ENCODE measurements at places on chromosomes 5 and 9. TPM values are rescaled to one million over a fixed set of nuclear protein-coding genes. Genes with fewer than 3 reads are reported as not detected.

DNA sequence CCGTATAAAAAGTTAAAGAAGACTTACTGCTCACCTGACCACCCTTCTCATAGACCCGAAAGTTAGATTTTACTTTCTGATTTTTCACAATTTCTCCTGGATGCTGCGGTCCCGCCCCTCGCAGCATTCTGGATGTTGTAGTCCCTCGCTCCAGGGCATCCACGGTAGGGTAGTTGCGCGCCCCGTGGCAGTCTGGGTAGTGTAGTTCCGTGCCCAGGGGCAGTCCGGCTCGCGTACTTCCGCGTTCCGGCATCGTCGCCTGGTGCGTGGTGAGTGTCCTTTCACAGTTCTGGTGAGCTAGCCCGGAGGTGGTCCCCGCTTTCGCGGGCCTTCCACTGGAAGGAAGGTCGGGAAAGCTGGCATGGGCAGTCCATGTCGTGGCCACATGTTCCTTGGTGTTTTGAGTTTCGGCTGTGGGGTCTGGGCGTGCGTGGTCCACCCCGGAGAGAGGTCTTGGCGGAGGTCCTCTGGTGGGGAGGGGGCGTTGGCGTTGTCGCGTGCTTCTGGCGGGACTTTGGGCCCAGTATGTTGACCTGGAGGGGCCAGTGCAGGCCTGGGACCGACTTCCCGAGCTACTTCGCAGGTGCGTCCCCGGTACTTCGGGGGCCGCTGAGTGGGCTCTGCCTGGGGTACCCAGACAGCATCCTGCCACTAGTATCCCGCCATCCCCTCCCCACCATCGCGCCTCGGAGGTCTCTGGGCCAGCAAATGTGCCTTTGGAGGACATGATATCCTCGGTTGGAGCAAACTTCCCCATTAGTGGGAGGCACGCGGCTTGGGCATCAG, at the start of gene ZNF169:
Gene ZNF169, plus strand, starts transcription at position 222 of the 786 bp plus-strand sequence. CDS start 19,515 bp downstream, outside the sequence.
- peak; percentile 92 for DNase-seq

DNA sequence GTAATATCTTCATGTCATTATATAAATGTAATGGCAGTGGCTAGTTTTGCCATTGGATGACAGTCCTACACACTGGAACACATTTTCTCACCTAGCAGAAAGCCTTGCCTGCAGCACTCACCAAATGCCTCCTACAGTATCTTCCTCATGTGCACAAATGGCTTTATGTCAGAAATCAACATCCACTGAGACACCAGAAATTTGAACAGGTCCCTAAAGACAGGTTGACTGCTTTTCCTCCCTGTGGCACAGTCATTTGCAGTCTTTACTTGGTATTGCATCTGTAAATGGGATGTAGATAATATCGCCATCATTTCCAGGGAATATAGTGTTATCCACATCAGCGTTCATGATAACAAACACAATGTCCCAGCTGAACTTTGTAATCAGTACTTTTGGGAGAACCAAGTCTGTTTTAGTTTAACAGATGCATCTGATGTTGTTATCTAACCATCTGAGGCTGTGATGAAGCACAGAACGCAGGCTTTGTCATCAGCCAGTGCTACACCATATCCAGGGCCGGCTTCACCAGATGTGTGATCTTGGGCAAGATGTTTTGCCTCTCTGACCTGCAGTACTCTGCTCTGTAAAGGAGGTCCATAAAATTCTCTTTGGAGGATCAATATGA, 83.9 kb upstream of the TAS2R1 start:
- no peak for DNase-seq

- DNase-seq, result no peak
These were observed 78.1 kb downstream of the CEMIP2 start for GRCh38 chr9:71690063-71690688.

The IFNK gene
- not detected for total RNA-seq

- DNase-seq, result no peak
These were observed 65.3 kb downstream of the MARCHF3 start for GRCh38 chr5:126965061-126965475.

DNA sequence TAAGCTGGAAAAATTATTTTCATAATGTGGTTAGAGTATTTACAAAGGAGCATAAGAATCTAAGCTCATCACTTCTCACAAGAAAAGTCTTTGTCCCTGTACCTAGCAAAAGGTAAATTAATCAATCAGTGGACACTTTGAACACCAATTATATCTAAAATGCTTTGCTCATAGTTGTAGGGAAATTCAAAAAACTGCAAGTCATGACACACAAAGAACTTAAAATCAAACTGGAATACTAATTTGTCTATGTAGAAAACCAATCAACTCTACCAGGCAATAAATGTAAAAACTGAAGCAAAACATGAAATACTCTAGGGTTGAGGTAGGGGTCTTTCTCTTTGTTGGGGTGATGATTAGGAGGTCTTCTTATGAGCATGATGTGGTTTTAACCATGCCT, 135.5 kb downstream of the PRKACG start:
- DNase-seq, result no peak

GRCh38 chr5:1163879-1164278, 37.5 kb upstream of the SLC6A19 start:
- DNase-seq, result no peak

The TAS2R1 gene
- not detected for total RNA-seq

DNA sequence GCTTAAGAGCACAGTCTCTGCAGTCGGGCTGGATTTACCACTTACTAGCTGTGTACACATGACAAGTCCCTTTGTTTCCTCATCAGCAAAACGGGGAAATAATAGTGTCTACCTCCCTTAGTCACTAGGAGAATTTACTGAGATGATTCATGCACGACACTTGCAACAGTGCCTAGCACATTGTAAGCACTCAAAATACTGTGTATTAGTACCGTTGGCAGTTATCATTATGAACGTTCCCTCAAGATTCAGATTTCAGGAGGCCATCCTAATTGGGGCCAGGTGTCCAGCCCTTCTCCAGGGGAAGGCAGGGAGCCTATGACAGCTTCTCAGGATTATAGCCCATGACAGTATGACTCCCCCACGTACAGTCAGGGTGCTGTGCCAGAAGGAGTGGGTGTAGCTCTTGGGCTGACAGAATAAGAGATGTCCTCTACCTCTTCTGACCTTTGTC, 164.3 kb downstream of the DOCK2 start:
- DNase-seq, result no peak

The PCA3 gene
- total RNA-seq, result not detected

The TTC39B gene
- 30.2 TPM for total RNA-seq

The GLRX gene
- total RNA-seq, result 64.4 TPM

DNA sequence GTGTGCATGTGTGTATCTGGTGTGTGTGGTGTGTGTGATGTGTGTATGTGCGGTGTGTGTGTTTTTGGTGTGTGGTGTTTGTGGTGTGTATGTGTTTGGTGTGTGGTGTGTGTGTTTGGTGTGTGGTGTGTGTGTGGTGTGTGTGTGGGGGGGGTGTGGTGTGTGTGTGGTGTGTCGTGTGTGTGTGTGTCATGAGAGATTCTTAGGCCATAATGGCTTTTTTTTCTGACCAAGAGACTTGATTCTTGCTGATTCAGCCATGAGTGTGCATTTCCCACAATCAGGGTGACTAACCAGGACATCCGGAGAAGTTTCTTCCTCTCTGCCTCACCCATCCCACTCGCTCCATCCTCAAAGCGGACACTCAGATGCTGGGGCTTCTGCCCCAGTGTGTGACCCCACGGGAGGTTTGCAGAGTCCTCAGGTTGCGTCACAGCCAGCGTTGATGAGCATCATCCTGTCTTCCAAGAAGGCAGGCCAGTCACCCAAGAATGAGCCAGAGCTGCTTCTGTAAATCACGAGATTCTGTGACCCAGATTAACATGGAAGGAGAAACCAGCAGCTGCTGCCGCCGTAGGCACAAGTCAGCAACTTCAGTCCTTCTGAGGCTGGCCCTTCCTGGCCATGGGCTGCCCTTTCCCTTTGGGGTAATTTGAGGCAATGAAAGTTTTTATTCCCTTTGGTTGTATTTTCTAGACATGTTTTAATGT, 12.5 kb upstream of the CTSL start:
- peak; percentile 84 for DNase-seq

The TICAM2 gene
- total RNA-seq, result 3.3 TPM

DNA sequence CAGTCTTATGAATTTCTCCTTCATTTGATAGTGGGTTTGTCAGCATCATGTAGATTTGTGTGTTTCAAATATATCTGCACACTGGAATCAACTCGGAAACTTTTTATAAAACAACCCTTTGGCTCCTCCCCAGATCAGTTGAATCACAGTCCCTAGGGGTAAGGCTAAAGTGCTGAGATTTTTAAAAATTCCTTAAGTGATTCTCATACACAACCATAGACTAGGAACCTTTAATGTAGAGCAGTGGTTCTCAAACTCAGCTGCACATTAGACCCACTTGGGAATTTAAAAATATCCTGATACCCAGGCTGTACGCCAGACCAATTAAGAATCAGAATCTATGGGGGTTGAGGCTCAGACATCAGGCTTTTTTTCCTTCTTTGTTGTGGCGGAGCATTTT, 17.5 kb upstream of the JAK2 start:
- no peak for DNase-seq

The CACFD1 gene
- 79.3 TPM for total RNA-seq

DNA sequence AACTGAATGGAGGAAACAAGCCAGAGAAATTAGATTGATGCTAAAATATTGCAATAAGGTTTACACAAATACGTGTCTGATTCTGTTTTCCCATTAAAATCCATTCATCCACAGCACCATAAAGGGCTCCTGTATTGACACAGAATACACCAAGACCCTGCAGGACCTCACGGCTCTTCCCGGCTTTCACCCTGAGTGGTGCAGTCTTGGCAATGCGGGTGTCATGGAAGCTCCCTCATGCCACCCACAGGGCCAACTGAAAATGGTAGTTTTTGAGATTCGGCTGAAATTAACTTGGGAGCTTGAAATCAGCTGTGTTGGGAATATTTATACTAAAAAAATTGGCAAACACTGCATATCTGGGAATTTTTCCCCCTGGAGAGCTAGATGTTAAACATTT, 17.3 kb upstream of the EXOC3 start:
- no peak for DNase-seq

- no peak for DNase-seq
These were observed 19.7 kb upstream of the CTNNA1 start for GRCh38 chr5:138733509-138733908.

GRCh38 chr9:110932863-110933262, 105.4 kb downstream of the LPAR1 start:
- no peak for DNase-seq

GRCh38 chr5:109878887-109879286, 189.2 kb downstream of the MAN2A1 start:
- no peak for DNase-seq

GRCh38 chr5:6338871-6339270, 39.5 kb downstream of the MED10 start:
- no peak for DNase-seq

Data from mucosa of gallbladder (tissue), 1 donor.